Upper lobe of right lung (tissue), 1 donor: ENCODE measurements at places on chromosomes 1 and 21. TPM values are rescaled to one million over a fixed set of nuclear protein-coding genes. Genes with fewer than 3 reads are reported as not detected.
A peak's percentile ranks its signal among the peaks of the same experiment; 100 is the strongest.

DNA sequence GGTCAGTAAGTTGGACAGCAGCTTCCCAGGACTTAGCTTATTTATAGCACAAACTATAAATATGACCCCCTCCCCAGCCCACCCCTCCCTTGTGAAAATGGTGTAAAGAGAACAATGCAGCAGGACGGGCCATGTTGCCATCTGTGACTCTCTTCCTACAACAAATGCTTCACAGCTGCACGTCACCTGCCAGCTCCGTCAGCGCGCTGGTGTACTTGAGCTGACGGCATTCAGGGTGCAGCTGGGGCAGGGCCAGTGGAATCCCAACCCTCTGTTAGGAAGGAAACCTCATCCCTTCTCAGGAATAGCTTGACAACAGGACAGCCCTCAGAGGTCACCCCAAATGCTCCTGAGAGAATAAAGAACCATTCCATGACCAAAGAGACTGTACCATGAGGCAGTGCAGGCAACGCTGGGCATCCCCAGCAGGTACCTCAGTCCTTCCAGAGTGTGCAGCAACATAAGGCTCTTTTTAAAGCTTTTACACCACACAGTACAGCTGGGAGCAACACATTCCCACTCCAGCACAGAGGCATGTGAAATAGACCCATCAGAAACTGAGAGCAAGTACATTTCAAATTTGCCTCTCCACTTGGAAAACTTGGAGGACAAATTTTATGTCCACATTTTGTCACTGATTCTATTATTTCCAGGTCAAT, 85.0 kb downstream of the ATP1A1 start:
- DNase-seq = no peak

- no peak for DNase-seq
These were observed 32.1 kb downstream of the ADCY10 start for GRCh38 chr1:167881786-167882185.

GRCh38 chr1:157044326-157044725, 1.2 kb downstream of the ARHGEF11 start:
- DNase-seq = no peak

GRCh38 chr21:31729622-31730343, 2.1 kb downstream of the SCAF4 start:
- DNase-seq = no peak

DNA sequence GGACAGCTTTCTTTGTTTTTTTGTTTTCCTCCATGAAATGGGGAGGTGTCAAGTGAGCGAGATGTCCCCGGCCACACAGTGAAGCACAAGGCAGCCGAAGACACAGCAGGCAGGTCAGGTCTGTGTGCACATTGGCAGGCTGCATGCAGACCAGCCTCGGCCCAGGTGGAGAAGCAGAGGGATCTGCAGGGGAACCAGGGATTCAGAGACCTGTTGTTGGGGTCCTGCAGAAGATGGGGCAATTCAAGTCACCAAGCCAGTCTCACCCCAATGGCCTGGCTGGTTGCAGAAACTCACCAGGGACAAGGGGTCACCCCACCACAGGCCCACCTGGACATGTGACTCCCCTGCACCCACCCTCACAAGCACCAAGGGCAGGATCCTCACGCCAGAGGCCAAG, 4.0 kb upstream of the ABCG1 start:
- DNase-seq = no peak

GRCh38 chr1:233016798-233017197, 66.4 kb downstream of the NTPCR start:
- DNase-seq = no peak

- no peak for DNase-seq
These were observed 472.3 kb upstream of the B3GALT2 start for GRCh38 chr1:193658691-193659090.

DNA sequence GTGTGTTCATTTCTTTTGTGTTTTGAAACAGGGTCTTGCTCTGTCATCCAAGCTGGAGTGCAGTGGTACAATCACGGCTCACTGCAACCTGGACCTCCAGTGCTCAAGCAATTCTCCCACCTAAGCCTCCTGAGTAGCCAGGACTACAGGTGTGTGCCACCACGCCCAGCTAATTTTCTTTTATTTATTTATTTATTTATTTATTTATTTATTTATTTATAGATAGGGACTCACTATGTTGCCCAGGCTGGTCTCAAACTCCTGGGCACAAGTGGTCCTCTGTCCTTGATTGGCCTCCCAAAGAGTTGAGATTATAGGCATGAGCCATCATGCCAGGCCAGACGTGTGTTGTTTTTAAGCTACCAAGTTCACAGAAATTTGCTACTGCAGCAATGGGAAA, 43.8 kb upstream of the TLR5 start:
- no peak for DNase-seq

GRCh38 chr1:59766227-59766855, 48.4 kb upstream of the HOOK1 start:
- DNase-seq = no peak

- DNase-seq = peak; percentile 76
These were observed 668 bp downstream of the RNF11 start for GRCh38 chr1:51236531-51237350.

DNA sequence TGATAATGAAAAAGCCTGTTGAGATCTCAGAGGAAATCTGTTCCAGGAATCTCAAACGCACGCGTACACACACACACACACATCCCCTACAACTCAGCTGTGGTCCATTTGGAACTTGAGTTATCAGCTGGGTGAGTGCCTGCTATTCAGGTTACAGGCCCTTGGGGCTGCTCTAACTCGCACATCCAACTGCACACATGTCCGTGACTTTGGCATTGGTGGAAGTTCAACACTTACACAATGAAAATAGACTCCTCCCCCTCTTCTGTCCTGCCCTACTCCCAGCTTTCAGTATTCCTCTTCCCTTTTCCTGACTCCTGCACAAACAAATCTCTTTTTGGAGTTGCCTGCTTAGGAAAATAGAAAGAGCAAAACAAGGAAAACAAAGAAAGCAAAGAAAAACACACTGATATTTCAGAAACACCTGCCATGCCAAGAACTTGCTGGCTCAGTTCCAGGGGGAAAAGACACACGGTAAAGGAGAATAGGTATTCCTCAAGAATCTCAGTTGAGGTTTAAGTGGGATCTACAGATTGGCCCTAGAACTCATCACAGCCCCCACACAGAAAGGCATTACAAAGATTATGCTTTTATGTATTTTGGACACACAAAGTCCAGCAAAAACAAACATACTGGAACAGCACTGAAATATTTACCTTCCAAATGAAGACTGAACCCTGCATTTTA, 140.9 kb downstream of the TGFBR3 start:
- DNase-seq = no peak

DNA sequence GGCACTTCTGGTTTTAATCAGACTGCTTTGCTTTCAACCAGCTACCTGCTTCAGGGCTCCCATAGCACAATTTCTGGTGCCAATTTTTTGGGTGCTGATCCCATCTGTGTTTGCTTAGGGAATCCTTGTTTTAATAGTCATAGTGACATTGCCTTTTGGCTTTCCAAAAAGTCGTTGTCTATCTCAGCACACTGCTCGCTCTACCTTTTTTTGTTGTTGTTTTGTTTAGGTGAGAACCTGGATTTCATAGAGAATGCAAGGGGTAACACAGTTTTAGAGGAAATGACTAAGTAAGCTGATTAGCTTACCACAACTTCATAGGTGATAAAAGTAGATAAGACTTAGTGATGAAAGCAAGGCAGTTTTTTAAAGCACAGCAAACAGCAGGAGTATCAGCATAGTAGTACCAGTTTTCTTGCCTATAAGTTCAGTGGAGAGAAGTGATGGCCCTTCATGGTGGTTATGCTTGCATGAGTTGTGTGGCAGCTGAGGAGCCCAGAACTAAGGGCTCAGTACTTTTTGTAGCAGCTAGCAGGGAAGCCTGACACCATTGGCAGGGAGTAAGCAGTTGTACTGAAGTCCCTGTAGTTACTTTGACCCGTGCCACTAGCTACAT, 31.3 kb downstream of the NEK7 start:
- DNase-seq = no peak

GRCh38 chr1:43293896-43294760, 6.7 kb upstream of the TIE1 start:
- no peak for DNase-seq

GRCh38 chr1:59162665-59163064, 134.2 kb upstream of the FGGY start:
- no peak for DNase-seq

Gene TMEM269
- total RNA-seq = not detected

Gene FCAMR
- not detected for total RNA-seq

Gene GOLPH3L
- total RNA-seq = 32.2 TPM

Gene DNAI4
- 10.2 TPM for total RNA-seq

Gene SERPINC1
- not detected for total RNA-seq

Gene UBL4B
- total RNA-seq = not detected

Gene TMED5
- 92.7 TPM for total RNA-seq
